ENCODE measurements at places on chromosomes 5 and 9.

DNA sequence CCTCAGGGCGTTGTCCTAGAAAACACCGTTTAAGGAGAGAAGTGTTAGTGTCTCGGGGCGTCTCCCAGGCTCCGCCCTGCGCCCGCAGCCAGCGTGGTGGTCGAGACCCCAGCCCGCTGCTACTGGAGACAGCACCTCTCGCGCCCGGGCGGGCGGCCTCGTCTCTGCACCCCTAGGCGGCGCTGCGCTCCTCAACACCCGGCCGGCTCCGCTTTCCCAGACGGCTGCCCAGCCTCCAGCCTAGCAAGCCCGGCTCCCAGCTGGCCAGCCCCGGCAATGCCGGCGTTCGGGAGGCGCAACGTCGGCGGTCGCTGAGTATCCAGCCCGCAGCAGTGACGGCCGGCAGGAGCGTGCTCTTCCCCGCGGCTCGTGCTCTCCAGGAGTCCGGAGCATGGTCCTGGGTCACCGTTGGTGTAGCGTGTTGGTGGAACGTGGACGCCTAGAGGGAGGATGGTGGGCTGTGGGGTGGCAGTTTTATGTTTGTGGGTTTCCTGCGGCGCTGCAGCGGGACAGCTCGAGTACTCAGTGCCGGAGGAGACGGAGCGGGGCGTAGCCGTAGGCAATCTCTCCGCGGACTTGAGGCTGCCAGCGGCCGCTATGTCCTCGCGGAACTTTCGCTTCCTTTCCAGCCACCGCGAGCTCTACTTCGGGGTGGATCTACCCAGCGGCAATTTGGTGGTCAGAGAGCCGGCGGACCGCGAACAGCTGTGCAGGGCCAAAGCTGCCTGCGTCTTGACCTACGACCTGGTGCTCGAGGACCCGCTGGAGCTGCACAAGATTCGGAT, 536 bp downstream of the PCDHAC1 start:
- no peak for DNase-seq

DNA sequence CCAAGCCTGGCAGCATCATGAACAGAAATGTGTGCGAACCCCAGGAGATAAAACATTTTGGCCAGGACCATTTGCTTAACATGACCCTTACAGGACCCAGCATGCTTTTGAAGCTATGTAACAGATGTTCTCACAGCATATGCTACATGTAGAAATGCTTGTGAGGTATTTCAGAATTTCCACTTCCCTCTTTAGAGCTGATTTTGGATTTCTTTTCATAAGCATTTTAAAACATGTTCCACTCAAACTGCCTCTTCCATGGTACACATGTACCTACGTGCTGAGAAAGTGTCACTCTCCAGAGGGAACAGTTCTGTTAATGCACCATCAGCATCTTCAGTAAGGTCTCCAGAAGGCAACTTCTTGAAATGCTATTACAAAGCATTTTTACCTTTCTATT, 15.7 kb upstream of the TSSK1B start:
- DNase-seq = no peak

DNA sequence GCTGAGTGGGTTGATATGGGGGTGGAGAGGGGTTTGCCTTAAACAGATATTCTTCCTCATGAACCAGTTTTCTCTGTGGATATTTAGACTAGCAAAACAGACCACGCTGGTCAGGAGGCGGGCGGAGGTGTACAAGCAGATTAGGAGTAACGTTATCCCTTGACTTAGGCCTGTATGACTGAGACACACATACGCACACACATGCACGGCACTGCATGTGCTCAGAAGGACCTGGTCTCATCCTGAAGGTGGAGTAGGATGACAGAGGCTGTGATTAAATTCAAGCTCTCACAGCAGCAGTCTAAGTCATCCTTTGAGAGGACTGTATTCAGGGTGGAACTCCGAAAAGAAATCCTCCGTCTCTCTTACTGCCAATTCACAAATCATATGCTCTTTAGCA, 209.7 kb downstream of the DIRAS2 start:
- DNase-seq = no peak

DNA sequence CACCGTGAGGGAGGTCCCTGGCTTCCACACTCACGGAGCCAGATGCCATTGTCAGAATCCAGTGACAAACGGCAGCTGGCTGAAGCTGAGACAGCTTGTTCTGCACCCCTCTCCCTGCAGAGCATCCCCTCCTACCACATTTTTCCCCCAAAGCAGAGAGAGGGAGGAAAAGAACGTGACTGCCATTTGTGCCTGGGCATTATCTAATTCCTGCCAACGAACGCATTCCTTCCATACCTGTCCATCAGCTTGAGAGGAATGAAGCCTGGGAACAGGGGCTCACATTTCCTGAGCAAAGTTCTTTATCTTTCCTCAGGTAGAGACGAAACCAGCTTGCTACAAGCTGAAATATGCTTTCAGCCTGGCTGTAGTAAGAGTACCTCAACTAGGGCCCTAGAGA, 175.4 kb downstream of the SLIT3 start:
- DNase-seq = no peak

- DNase-seq = no peak
These were observed 19.8 kb upstream of the MTX3 start for GRCh38 chr5:80010754-80011392.

GRCh38 chr9:131747352-131747751, 7.5 kb upstream of the RAPGEF1 start:
- no peak for DNase-seq

- no peak for DNase-seq
These were observed 91.1 kb downstream of the BRINP1 start for GRCh38 chr9:119278171-119278570.

DNA sequence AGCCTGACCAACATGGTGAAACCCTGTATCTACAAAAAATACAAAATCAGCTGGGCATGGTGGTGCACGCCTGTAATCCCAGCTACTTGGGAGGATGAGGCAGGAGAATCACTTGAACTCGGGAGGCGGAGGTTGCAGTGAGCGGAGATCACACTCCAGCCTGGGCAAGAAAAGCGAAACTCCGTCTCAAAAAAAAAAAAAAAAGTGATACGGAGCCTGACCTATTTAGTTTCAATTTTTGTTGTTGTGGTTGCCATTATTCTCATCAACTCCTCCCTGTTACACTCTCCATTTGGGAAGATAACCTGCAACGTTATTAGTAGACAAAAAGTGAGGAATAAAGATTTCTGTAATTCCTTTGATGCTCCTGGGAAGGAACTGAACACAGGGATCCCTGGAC, 1.3 kb downstream of the STOM start:
- DNase-seq = no peak

DNA sequence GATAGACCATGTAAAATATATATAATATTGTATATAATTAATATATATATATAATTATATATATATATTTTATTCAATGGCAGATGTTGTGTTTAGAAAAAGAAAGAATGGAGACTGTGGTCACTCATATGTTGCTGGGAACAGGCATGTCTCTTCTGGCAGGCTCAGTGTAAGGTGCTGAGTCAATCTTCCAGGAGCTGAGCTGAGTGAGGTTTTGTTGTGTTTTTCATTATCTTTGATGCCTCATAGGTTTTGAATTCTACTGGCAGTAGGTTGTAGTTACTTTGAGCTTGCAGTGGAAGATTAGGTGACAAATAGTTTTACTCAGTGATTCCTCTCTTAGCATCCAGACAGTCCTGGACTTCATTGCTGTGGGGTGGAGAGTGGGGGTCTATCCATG, 561.3 kb downstream of the IRX1 start:
- no peak for DNase-seq

DNA sequence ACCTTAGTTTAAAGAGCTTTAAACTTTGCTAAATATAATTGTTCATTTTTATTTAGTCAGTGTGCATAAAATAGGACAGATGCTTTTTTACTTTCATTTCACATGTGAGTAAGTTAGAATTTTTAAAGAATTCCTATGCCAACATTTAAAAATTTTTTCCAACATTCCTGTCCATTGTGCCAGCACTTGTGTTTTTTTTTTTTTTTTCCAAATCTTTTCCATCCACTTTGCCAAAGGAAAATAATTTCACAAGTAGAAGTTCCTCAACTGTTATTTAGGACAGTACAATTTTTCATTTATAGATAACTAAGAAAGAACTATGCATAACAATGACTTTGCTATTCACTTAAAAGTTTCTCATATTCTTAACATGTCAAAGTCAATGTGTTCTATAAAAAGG, 189.5 kb downstream of the ADAMTS6 start:
- DNase-seq = no peak

DNA sequence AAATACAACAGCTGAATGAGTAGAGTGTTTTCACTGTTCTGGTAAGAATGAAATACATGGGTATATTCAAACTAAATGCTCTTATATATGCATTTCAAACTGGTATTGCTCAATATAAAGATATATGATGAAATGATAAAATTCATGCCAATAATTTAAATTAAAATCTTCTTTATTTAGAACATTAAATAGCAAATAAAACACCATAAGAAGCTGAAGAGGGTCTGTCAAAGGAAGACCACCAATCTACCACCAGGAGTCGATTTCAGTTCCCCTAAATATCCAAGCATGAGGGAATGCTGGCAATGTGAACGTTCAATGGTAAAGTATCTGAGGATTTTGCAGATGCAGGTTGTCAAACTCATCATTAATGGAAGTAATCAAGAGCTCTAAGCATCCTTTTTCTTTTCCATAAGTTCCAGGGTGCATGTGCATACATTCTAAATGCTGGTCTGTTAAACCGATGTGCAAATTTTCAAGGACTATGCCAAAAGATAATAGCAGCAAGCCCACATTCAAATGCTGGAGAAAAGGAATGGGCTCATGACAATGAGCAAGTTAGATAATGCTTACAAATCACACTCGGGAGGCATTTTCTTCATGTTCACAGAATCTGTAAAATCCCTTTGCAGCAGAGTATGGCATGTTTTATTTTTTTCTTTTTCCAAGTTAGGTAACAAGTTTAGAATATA, 118.8 kb upstream of the MTAP start:
- no peak for DNase-seq

DNA sequence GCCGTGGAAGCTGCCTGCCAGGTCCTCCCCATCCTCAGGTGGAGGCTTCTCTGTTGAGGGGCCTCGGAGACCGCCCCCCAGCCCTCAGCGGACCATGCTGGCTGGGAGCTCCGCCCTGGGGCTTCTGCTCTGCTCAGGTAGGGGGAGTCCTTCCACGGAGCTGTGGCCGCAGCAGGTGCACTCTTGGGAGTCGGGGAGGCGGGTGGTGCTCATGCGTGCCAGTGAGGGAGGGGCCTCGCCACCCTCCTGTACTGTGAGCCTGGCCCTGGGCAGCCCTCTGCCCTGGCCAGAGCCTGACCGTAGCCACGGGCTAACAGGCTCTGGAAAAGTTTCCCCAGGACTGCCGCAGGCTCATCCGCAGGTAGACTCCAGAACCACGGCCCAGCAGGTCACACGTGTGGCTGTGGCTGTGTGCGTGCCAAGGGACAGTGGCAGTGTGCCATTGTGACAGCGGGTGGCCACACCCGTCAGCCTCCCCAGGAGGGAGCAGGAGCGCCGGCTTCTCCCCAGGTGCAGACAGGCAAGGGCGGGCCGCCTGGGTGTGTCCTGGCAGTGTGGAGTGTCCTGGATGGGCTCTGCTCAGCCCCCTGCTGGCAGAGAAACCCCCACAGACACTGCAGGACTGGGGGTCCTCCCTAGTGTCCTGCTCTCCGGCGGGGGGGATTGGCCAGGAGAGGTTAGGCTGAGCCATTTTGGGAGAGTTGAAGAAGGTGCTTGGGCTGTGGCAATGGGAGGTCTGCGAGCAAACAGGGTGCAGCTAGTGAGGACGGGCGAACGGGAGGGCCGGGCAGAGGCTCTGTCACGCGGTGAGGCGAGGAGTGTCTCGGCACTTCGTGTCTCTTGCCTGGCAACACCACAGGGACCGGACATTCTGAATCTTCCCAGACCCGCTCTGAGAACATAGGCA, 29.5 kb downstream of the TPPP start:
- DNase-seq = no peak

- no peak for DNase-seq
These were observed 58.1 kb upstream of the NEURL1B start for GRCh38 chr5:172582940-172583339.

GRCh38 chr5:149829954-149830353, 99.8 kb downstream of the PPARGC1B start:
- no peak for DNase-seq

DNA sequence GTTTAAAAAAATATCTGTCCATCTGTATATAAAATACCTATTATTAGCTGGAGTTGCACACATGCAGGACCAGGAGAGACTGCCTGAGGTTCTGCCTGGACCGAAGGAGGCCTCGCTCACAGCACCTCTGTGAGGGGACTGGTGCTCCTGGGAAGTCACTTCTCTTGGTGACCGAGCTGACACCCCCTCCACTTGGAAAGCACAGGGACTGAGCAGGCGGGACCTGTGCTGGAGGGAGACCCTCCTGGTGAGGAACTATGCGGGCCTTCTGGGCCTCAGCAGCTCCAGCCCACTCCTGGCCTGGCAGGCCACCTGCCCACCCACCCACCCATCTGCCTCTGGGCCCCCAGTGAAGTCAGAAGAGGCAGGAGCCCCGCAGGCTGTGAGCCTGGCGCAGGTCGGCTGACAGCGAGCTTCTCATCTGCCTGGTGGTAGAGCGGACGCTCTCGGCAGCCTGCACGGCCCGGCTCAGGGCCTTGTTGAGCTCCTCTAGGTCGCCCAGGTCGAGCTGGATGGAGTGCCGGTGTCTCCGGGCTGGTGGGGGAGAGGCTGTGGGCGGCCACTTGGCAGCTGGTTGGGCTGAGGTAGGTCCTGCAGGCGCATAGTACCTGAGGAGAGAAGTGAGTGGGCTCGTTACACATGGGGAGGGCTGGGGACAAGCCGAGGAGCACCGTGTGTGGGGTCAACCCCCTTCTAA, 7.2 kb downstream of the ORM2 start:
- DNase-seq = no peak

All from stimulated activated CD8-positive, alpha-beta memory T cell treated with anti-CD3 and anti-CD28 coated beads, Interleukin-7, amount 100 ng/mL, for 1 hour (primary cell).